ENCODE measurements at places on chromosomes 7 and 10.

- DNase-seq, result no peak
These were observed 404.3 kb downstream of the SFMBT2 start for GRCh38 chr10:7006566-7006965.

GRCh38 chr7:140857048-140857447 lies 67.7 kb downstream of the BRAF start:
- no peak for DNase-seq

GRCh38 chr10:110843031-110843430 lies 28.7 kb upstream of the PDCD4 start:
- no peak for DNase-seq

GRCh38 chr10:50384898-50385297 lies 133.6 kb upstream of the ASAH2 start:
- no peak for DNase-seq

GRCh38 chr7:47415318-47416212 lies 166.3 kb downstream of the TNS3 start:
- DNase-seq, result no peak

- no peak for DNase-seq
These were observed 68.5 kb downstream of the MAP3K8 start for GRCh38 chr10:30502266-30503060.

DNA sequence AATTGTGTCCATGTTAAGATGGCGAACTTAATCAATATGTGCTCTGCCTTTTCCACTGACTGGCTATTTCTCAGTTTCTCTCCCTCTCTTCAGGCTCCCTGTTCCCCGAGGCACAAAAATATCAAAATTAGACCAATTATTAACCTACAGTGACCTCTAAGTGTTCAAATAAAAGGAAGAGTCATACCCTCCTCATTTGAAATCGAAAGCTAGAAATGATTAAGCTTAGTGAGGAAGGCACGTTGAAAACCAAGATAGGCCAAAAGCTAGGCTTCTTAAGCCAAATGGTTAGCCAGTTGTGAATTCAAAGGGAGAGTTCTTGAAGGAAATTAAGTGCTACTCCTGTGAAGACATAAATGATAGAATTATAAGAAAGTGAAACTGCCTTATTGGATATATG lies 81.1 kb upstream of the MBL2 start:
- no peak for DNase-seq

- DNase-seq, result no peak
These were observed 23.0 kb downstream of the MKI67 start for GRCh38 chr10:128103229-128103714.

GRCh38 chr7:155193716-155194115 lies 104.0 kb upstream of the INSIG1 start:
- no peak for DNase-seq

DNA sequence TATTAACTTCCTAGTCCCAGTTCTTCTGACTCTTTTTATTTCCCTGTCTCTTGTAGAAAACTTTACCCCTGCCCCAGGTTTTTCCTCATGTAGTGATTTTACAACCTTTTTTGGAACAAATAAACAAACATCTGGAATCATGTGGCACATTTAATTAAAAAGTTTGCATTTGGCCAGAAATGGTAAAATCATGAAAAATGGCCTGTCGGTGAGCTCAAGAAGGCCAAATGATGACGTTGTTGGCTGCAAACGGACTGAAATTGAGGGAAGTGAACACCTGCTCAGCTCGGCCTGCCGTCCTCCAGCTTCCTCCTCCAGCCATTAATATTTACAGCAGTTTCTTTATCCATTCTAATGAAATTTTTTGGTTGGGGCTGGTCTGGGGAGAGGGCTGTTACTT lies 902.8 kb downstream of the LRMDA start:
- DNase-seq, result no peak

DNA sequence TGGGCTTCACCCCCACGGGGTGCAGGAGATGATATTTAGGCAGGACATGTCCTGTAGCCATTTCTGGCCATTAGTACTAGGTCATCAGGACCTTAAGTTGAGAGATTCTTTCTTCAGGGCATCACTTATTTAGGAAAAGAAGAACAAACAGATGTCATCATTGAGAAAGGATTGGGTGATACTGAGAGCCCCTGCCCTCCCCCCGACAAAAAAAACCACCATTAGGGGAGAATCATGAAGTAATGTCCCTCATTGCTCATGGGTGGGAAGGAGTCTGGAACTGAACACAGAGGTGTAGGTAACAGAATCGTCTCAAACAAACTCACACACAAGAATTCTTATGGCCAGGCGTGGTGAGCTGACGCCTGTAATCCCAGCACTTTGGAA lies 6.4 kb upstream of the ORAI2 start:
- no peak for DNase-seq

- DNase-seq, result no peak
These were observed 134.9 kb downstream of the ARID5B start for GRCh38 chr10:62036186-62037081.
